ENCODE measurements at places on chromosomes 4 and X. TPM values are rescaled to one million over a fixed set of nuclear protein-coding genes. Genes with fewer than 3 reads are reported as not detected.

Gene CXCL3
- 5.4 TPM for total RNA-seq

Gene SPANXN3
- not detected for total RNA-seq

Gene DCAF8L2
- total RNA-seq = not detected

Gene UGT2B15
- not detected for total RNA-seq

Gene ANXA10
- total RNA-seq = 62.9 TPM

Gene EGF
- total RNA-seq = 0.19 TPM

Gene PHOX2B
- not detected for total RNA-seq

Gene CLIC2
- total RNA-seq = 0.85 TPM

Gene F8A1
- total RNA-seq = 0.19 TPM

Gene GAGE1
- not detected for total RNA-seq

Gene ESX1
- total RNA-seq = not detected

Gene PNMA6A
- total RNA-seq = 2.8 TPM

Gene BANK1
- 0.19 TPM for total RNA-seq

Measured in regular cardiac myocyte (primary cell).